ENCODE measurements at places on chromosomes 7 and 10. TPM values are rescaled to one million over a fixed set of nuclear protein-coding genes. Genes with fewer than 3 reads are reported as not detected.

SUN3 gene
- total RNA-seq = not detected

LLCFC1 gene
- not detected for total RNA-seq

HPS6 gene
- 39.3 TPM for total RNA-seq

LIPK gene
- not detected for total RNA-seq

EBF3 gene
- total RNA-seq = under 0.01 TPM

CPEB3 gene
- total RNA-seq = 2.2 TPM

TAC1 gene
- not detected for total RNA-seq

GTF2IRD1 gene
- 35.1 TPM for total RNA-seq

PDE6C gene
- total RNA-seq = not detected

PIP gene
- total RNA-seq = not detected

Measured in mammary epithelial cell (primary cell).